ENCODE measurements at places on chromosomes 11 and 22. TPM values are rescaled to one million over a fixed set of nuclear protein-coding genes. Genes with fewer than 3 reads are reported as not detected.

DNA sequence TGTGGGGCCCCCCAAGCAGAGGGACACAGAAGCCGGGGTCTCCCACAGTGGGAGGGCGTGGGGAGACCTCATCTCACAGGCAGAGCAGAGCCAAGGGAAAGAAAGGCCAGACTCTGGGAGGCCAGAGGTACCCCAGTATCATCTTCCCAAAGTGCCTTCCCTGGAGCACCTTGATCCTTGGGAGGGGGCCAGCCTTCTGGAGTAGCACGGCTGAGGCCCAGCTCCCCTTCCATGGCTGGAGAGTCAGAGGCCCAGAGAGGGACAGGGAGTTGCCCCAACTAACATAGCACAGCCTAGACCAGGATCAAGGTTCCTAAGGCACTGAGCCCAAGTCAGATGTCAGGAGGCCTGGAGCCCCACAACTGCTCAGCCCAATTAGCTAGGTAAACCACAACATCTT lies 50.6 kb downstream of the ELFN2 start:
- no peak for DNase-seq

- no peak for DNase-seq
Observed at GRCh38 chr11:223884-224283, 12.3 kb downstream of the SIRT3 start.

DNA sequence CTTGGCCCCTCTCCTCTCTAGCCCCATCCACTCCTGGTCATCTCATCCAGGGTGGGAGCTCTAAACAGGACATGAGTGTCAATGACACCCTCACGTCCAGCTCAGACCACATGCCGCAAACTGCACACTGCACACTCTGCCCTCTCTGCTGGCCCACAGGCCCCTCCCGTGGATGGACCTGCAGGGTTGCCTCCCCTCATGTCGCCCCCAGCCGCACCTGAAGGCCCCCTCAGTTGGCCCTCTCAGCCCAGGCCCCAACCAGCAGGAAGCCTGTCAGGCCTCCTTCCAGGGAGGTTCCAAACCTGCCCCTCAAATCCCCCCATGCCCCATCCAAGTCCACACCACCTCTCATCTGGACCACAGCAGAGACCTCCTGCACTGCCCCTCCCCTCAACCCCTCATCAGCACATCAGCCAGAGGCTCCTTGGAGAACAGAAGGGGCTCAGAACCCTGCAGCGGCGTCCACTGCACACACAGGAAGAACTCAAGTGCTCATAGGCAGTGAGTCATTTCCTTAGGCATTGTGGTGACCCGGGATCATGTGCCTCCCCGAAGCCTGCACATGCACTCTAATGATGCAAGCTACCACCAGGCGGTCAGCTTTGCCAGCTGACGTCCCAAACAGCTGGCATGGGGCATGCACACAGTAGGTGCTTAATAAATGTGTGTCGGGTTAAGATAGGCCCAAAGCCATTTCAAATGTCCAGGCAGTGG lies 12.9 kb upstream of the CDKN1C start:
- DNase-seq, result peak; percentile 90

DNA sequence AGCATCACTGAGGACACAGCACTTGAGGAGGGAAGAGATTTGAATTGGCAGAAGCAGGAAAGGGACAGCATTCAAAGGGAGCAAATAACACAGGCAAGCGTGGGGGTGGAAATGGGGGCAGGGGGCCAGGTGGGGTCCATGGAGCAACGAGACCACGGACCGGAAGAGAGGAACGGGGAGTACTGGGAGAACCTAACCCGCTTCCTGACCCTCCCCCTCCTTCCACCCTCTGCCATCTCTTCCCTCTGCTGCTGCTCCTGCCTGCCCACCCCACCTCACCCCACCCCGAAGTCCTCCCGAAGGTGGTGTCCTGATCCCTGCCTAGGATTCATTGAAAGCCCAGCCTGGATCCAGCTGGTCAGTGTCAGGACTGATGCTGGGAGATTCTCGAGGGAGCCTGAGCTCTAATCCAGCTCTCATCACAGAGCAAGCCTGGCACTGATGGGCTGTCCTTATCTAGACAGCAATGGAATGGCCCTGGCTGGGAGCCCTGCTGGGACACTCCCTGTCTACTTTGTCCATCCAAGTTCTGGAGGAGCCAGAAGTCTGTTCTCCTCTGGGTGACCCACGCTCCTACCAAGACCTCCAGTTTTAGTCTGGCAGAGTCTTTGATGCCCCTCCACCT lies 105.0 kb downstream of the TRIM29 start:
- DNase-seq, result peak; percentile 56

GRCh38 chr11:17443000-17443399 lies 33.6 kb downstream of the ABCC8 start:
- DNase-seq, result no peak

- DNase-seq, result no peak
Observed at GRCh38 chr11:100562128-100562527, 125.0 kb upstream of the ARHGAP42 start.

GRCh38 chr11:35424157-35424940 lies 5.0 kb upstream of the SLC1A2 start:
- DNase-seq, result no peak

Gene TMEM191B
- 0.62 TPM for total RNA-seq

- DNase-seq, result no peak
Observed at GRCh38 chr22:23571486-23571885, 8.6 kb downstream of the IGLL1 start.

DNA sequence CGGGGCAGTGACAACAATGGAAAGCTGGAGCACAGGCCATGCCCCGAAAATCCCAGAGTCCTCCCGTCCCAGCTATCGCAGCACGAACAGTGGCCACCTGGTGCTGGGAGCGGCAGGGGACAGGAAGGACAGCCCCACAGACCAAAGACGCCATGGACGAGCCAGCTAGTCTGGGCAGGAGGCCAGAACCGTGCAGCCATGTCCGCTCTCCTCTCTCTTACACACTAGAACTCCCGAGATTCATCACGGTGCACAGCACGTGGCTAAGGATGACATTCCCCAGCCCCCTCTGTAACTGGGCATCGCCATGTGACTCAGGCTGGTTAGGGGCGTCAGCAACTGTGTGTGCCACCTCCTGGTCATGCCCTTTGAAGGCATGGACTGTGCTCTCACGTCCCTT lies 4.6 kb downstream of the CDPF1 start:
- peak; percentile 91 for DNase-seq

DNA sequence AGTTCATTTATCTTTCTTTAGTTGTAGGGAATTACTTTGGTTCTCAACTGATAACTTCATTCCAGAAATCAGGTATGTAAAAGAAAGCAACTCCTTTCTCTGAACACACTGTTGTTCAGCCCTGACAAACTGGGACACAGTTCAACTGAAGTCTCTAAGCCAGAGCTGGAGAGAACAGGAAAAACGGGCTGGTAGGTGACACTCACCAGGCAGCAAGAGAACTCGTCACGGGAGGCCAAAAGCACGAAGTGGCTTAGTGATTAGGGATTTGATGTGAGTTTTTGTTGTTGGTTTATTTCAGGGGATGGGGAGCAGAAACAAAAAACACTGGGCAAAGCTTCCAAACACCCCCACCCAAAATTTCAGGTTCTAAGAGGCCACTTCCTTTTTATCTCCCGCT lies 54.1 kb downstream of the MYH9 start:
- no peak for DNase-seq

- DNase-seq, result no peak
Observed at GRCh38 chr11:10268746-10269488, 25.1 kb downstream of the SBF2 start.

DNA sequence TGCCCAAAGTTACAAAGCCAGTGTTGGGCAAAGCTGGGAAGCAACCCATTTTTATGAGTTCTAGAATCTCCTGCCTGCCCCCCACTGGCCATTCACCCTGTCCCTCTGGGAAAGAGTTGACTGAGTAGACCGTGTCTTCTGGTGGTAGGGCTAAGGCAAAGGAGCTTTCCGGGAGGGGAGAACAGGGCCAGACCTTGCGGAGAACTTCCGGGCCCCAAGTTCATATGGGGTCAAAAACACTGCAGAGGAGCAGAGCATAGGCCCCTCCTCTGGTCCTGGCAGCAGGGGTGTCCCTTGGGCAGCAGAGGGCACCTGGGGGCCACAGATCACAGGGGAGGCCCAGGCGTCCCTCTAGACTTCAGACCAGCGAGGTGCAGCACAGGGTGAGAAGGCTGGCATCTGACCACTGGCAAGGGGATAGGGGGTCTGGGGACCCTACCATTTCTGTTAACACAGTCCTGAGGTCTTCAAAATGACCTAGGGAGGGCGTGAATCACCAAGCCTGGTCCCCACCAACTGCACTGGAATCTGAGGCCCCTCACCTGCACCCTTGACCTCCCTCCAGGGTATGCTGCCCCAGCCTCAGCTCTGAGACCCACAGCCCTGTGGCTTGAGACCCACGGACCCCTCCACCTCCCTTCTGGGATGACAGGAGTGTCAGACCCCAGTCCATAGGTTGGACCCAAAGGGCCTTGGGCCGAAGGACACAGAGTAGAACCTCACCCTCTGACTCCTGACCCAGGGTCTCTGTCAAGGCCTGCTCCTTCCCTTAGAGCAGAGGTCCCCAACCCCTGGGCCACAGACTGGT lies 1.3 kb upstream of the ARAP1 start:
- no peak for DNase-seq

Gene PICALM
- 213 TPM for total RNA-seq

Data from cardiac septum (tissue), 1 donor.